ENCODE measurements at places on chromosomes 5 and 9.
A peak's percentile ranks its signal among the peaks of the same experiment; 100 is the strongest.

DNA sequence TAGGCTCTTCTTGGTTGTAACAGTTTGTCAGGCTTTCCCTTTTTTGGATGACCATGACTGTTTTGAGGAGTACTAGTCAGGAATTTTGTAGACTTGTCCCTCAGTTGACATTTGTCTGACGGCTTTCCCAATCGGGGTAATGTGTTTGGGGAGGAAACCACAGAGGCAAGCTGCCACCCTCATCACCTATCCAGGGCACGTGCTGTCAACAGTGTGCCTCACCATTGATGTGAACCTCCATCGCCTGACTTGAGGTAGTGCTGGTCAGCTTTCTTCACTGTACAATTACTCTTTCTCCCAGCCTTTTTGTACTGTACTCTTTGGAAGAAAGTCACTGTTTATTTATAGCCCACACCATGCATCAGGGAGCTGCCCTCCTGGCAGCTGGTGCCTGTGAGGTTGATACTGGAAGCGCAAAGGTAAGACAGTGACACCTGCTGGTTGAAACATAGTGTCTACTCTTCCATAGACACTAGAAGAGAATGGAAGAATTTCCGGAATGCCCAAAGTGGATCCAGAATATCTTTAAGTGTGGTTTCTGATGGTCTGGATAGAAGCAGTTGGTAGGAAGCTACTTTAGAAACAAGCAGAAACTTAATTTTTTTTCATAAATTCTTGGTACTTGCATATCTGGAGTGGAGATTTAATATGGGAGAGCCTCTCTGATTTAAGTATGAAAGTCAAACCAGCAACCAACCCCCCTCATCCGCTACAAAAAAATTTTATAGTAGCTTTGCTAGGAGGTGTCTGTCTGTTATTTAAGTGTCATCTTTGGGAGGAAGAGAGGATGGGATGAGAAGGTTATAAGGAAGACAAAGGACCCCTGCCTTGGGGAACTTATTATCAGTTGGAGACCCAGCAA lies 69.3 kb downstream of the SNX30 start:
- DNase-seq = peak; percentile 54

DNA sequence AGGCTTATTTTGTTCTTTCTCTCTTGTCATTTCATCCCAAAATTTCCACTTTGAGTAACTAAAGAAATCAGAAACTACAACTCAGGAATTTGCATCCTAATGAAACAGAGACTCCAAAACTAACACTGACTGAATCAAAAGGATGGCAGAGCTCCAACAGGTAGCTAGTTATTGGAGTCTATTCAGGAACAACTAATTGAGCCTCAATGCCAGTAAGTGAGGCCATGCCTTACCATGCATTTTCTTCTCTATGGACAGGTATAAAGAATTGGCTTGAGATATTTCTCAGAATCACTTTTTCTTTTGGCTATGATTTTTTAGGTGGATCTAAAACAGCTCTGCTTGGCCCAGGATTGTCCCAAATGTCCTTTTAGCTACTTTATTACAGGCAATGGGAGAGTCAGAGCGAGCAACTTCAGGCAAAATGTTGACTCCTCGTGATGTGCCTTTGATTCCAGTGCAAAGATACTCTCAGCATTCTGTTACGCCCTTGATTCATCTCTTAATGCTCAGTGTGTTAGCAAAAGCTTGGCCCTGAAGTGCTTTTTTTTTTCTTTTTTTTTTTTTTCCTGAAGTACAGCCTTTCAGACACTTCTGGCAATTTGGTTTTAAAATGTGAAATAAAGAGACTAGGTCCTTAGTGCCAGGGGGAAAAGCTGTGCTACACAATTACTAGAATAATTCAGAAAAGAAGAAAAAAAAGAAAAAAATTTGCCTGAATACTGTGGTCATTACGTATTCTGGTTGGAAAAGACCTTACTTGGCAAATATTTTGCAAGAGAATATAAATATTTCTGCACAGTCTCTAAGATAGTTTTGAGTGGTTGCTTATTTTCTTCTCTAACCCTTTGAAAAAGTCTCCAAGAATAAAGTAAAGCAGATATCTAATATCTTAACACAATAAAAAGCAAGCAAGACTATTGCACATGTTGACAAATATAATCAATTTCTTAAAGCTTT lies 423.7 kb downstream of the ANXA1 start:
- no peak for DNase-seq

- DNase-seq = no peak
Measured at GRCh38 chr5:102539562-102539961, 40.8 kb upstream of the SLCO6A1 start.

DNA sequence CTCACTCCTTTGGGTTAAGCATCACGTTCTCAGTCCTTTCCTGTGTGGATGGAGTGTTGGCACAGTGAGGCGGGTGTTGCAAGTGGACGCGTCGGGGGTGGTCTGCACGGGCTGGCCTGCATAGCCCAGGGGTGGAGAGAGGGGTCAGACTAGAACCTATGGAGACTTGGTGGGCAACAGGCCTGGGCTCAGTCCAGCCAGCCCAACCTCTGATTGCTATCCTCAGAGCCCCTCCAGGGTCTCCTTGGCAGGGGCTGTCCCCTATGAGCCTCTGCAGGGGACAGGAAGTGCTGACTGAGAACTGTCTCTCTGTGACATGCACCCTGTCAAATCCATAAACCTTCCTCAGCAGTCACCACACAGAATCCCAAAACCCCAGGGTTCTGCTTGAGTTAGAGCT lies 2.3 kb downstream of the DCANP1 start:
- peak; percentile 20 for DNase-seq

GRCh38 chr5:143159031-143159430 lies 244.5 kb downstream of the NR3C1 start:
- DNase-seq = peak; percentile 40

DNA sequence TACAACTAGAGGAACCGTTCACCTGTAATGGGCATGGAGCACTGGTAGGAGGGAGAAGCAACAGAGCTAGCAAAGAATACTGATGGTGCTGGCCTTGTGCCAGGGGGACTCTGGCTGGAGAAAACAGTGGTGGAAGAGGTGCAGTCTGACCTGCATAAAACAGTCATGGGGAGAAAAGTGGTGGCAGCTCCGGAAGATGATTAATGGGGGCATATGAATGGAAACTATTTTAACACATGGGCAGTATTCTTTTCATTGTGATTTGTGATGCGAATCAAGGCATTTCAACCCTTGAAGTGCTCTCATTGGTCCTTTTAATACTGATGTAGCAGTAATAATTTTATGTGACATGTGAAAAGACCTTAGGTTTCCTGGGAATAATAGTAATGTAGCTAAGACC lies 219.6 kb downstream of the ADAMTS6 start:
- no peak for DNase-seq

GRCh38 chr9:132422574-132422973 lies 12.6 kb downstream of the CFAP77 start:
- DNase-seq = no peak

GRCh38 chr9:91320299-91320698 lies 41.4 kb downstream of the AUH start:
- DNase-seq = peak; percentile 48

Data from NB4 (cell line).